ENCODE measurements at places on chromosomes 12 and 14.

- no peak for DNase-seq
These were observed 32.3 kb upstream of the TBC1D30 start for GRCh38 chr12:64792128-64792527.

GRCh38 chr14:52430474-52430873, 116.4 kb downstream of the PTGER2 start:
- no peak for DNase-seq

- DNase-seq = no peak
These were observed 28.7 kb downstream of the COX8C start for GRCh38 chr14:93375673-93376156.

- DNase-seq = no peak
These were observed 93.6 kb downstream of the PELI2 start for GRCh38 chr14:56211844-56212243.

GRCh38 chr14:51444353-51445000, 204.4 kb downstream of the TMX1 start:
- no peak for DNase-seq

GRCh38 chr12:129530984-129531383, 372.8 kb downstream of the TMEM132D start:
- DNase-seq = no peak
